ENCODE measurements at places on chromosomes 7 and 10. TPM values are rescaled to one million over a fixed set of nuclear protein-coding genes. Genes with fewer than 3 reads are reported as not detected.

FAM13C gene
- total RNA-seq: 26.6 TPM

CARD11 gene
- total RNA-seq: 52.3 TPM

CYREN gene
- total RNA-seq: 58.3 TPM

AZGP1 gene
- total RNA-seq: 6.2 TPM

HOXA10 gene
- total RNA-seq: 15.3 TPM

DOCK1 gene
- 97.7 TPM for total RNA-seq

INSYN2A gene
- total RNA-seq: 0.31 TPM

DNA sequence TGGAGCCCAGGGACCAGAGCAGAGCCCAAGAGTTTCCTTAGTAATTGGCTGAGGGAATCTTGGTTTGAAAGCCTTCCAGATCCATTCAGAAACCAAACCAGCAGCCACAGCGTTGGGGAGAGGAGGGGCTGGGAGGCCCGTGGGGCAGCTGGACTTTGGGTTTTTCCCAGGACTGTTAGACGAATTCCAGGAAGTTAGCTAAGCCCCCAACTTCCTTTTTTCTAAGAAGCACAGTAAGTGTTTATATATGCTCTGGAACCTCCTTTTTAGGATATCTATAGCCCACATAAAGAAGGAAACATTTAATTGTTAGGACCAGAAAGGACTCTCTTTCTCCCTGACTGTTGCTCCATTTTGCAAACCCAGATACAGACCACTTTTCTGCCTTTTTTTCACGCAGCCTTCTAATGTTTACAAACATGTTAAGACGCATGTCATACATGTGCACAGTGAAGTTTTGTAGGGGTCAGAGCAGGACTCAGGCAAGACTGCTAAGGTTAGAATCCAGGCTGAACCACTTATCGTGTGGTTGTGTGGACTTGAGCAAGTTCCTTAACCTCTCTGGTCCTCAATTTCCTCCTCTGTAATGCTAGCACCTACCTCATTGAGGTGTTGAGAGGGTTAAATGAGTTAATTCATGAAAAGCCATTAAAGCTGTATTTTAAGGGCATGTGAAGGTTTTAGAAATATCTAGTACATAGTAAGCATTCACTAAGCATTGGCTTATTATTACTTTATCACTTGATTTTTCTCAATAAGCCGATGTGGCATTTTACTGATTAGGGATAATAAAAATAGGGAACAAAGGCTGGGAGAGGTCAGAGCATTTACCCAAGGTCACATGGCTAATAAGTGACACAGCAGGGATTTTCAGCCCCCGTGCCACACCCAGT, 42.4 kb downstream of the TBATA start:
- DNase-seq: no peak

DNA sequence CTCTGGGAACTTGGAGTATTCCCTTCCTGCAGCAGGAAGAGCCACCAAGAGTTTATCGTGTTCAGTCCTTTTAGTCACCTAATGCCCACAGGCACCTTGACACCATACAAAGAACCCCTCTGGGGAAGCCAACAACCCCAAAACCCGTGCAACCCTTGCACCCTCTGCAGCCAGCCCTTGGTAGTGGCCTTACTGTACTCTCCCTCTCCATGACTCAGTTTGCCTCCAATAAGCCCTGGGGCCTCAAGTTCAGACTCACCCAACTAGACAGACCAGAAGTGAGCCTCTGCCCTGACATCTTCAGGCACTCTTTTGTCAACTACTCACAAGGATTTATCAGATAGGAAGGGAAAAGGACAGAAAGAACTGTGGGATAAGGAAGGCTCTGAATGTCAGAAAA, 30.9 kb downstream of the KCNMA1 start:
- no peak for DNase-seq

DNA sequence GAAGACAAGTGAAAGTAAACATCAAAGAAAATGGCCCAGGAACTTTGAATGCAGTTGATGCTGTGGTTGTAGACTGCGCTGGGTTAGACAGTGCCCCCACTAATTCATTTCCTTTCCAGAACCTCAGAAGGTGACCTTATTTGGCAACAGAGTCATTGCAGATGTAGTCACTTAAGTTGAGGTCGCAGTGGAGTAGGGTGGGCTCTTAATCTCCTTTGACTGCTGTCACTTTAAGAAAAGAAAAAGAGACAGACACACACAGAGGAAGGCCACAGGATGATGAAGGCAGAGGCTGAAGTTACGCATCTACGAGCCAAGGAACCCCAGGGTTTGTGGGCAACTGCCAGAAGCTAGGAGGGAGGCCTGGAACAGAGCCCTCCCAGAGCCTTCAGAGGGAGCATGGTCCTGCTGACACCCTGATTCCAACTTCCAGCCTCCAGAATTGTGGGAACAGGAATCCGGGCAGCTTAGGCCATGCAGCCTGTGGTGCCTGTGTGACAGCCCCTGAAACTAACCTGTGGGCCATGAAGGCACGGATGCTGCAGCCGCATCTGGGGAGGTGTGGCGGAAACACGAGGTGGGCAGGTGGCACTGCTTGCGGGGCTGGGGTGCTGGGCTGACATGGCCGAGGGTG, 107.6 kb downstream of the PRKAG2 start:
- no peak for DNase-seq

DNA sequence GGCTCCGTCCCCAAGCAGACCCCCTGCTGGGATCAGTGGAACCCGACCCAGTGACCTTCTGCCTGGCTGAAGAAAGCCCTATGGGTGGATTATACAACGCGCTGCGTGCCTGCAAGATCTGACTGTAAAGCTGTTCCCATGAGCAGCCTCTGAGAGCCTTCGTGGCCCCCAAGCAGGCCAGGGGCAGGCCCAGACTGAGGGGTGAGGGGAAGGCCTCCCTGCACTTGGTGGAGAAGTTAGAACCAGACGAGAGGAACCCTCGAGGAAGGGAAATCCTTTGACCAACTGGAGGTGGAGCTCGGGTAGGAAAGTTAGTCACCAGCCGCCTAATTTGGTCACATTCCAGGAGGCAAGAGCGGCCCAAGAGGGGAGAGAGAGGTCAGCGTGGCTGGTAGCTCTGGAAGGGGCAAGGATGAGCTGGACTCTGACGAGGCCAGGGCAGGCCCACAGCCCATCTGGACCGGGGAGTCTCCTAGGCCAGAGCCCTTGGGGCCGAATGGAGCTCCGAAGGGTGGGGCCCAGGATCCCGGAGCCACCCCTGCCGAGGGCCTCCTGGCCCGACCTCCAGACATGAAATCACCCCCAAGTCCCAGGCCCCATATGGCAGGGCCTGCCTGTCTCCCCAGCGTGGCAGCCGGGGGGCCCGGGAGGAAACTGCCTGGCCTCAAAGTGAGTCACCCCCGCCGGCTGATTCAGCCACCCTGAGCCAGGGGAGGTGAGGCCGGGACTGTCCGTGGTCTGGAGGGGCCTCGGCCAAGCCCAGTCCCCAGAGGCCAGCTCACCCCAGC, 23.3 kb upstream of the PDGFA start:
- no peak for DNase-seq

- DNase-seq: no peak
Observed at GRCh38 chr7:2051707-2052656, 180.8 kb downstream of the MAD1L1 start.

- no peak for DNase-seq
Observed at GRCh38 chr10:1050145-1050544, 1.2 kb upstream of the IDI1 start.

- peak; percentile 54 for DNase-seq
Observed at GRCh38 chr7:148941598-148942275, 57.6 kb upstream of the EZH2 start.

GRCh38 chr7:72793791-72794190, 34.2 kb downstream of the TYW1B start:
- DNase-seq: no peak

- DNase-seq: no peak
Observed at GRCh38 chr10:45428611-45429510, 54.8 kb downstream of the ALOX5 start.

GRCh38 chr7:57305192-57305748, 144.7 kb upstream of the ZNF716 start:
- no peak for DNase-seq

- DNase-seq: peak; percentile 62
Observed at GRCh38 chr10:125159932-125160855, at the start of gene CTBP2. Gene CTBP2, minus strand, starts transcription at chr10:125160563.

- no peak for DNase-seq
Observed at GRCh38 chr7:12674861-12675260, 12.6 kb upstream of the ARL4A start.

DNA sequence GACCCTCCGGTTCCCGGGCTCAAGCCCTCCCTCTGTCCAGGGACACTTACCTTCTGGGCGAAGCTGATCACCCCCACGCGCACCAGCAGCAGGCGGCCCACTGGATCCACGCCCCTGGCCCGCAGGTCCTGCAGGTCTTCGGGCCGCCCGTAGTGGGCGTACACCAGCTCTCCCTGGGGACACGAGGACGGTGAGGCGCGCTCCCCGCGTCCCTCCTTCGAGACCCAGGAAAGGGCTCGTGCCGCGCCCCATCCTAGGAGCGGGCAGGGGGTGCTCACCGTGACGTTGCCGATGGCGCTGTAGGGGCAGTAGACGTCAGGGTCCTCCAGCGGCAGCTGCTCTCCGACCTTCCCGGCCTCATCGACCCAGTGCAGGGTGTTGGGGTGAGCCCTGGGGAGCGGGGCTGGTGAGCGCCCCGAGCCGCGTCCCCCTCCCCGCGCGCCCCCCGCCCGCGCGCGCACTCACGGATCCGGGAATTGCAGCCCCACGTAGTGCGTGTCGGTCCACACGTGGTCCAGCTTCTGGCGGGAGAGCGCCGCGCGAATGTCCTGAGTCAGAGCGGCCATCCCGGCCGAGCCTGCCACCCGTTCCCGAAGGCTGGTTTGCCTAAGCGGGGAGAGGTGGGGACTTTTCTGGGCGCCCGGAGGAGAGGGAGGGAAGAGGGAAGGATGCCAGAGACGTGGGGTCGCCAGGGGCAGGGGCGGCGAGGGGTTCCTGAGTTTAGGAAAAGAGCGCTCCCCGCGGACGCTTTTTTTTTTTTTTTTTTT, 8.2 kb downstream of the TFR2 start:
- DNase-seq: no peak

- no peak for DNase-seq
Observed at GRCh38 chr7:37908221-37908788, 8.3 kb downstream of the SFRP4 start.
